ENCODE measurements at places on chromosomes 12 and 14.

DNA sequence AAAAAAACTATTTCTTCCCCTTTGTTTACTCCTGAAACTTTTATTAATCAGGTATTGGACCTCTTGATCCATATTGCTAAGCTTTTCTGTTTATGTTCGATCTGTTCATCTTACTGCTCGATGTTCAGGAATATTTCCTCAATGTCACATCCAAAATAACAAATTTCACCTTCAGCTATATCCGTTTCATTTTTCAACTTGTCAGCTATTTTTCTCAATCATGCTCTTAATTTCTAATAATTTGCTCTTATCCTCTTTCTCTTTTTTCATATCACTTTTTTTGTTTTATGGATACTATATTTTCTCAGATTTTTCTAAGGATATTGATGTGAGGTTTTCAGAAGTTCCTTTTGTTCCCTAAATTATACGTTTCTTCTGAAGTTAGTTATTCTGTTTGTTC, 29.8 kb downstream of the SLC38A4 start:
- DNase-seq: no peak

DNA sequence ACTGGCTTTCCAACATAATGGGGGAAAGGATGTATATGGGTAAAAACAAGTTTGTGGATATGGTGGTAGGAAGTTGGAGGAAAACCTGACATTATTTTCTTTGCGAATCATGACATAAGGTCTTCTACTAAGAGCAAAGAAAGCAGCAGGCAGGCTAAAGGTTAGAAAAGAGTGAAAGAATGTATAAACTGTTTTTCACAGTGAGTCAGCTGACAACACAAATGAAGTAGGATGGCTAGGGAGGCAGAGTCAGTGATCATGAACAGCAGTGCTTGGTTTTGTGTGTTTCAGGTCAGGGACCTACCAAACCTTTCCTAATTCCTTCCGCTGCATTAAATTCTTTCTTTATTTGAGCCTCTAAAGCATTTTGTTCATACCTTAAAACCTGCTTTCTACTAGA, 46.3 kb upstream of the CATSPERB start:
- DNase-seq: no peak

DNA sequence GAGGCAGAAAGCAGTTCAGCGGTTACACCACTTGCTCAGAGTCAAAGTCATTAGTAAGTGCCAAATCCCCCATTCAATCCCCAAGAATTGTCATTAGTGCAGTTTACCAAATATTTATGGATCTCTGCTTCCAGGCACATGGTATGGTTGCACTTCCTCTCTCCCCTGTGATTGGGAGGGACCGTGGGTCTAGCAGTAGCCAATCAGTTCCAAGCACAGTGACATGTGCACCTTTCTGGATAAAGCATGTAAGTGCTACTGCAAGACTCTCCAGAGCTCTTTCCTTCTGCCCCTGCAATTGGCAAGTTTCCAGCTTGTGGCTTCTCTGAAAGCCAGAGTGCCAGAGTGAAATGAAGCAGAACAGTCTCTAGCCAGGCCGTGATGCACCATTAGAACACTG, 85.3 kb upstream of the FLRT2 start:
- DNase-seq: no peak

DNA sequence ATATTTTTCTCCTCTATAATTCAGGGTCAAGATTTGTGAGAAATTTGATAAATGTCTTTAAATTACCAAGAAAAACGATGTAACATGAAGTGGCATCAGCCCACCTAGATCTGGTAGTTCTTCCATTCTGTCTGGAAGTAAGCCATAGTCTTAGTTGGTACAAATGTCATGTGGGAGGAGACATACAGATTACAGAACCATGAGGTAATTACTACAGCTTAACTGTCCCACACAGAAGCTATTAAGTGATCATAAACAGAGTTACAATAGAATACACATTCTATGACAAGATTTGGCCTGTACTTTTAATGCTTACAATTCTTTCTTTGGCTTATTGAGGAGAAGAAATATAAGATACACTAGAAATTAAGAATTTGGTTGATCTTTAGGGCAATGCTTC, 13.7 kb upstream of the SIX1 start:
- DNase-seq: no peak

DNA sequence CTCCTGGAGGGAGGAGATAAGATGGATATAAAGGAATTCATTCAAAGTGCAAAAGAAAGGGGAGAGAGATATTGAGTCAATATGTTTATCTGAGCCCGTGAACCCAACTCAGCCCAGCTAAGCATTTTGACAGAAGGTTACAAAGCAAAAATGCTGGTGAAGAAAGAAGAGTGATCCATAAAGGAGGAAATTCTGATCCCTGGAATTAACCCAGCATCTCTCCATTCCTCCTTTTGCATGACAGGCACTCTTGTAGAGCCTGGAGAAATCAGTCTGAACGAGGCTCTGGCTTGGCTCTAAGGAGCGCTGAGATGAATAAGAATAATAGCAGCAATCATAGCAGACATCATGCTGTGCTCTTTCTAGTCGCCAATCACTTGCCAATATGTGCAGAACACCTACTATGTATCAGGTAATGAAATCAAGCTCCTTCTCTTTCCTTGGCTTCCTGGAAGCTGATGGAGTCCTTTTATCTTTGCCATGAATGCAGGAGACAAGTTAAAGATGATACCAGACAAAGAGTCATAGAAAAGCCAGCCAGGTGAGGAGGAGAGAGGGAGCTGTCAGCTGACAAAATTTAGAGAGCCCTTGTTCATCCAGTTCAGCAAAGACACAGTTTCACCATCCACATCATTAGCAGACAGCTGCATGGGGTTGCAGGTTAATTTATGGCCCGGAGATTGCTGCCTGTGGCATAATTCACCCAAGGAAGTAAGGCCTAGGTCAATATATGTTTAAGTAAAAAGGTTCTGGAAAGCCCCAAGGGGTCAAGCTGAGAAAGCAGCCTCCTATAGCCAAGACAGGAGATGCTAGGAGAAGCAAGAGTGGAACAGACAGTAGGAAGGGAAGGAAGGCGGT, 476.5 kb upstream of the TBX3 start:
- no peak for DNase-seq

- DNase-seq: no peak
Observed at GRCh38 chr14:61565836-61566536, 129.3 kb upstream of the HIF1A start.

- no peak for DNase-seq
Observed at GRCh38 chr12:46208370-46208769, 60.5 kb downstream of the SLC38A1 start.

DNA sequence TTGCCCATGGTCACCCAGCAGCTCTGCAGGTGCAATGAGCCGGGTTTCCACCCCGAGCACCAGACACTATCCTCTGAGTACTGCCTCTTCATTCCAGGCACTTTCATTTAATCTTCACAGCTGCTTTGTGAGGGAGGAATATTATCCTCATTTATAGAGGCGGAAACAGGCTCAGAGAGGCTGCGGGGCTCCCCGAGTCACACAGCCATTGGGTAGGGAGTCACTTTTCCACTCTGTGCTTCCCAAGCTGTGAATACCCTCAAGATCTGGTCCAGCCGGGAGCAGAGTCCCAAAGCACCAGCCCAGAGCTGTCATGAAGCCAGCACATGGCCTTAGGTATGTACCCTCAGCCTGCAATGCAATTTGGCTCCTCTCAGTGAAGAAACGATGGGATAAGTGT, 51.7 kb upstream of the RIN3 start:
- no peak for DNase-seq

DNA sequence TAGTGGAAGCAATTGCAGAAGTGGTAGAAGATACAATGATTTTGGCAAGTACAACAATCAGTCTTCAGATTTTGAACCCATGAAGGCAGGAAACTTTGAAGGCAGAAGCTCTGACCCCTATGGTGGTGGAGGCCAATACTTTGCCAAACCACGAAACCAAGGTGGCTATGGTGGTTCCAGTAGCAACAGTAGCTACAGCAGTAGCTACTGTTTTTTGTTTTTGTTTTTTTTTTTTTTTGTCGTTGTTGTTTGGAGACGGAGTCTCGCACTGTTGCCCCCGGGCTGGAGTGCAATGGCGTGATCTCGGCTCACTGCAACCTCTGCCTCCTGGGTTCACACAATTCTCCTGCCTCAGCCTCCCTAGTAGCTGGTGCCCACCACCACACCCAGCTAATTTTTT, 47.4 kb downstream of the IFNG-AS1 start:
- no peak for DNase-seq

GRCh38 chr12:5407034-5407856, 24.7 kb upstream of the NTF3 start:
- DNase-seq: no peak

DNA sequence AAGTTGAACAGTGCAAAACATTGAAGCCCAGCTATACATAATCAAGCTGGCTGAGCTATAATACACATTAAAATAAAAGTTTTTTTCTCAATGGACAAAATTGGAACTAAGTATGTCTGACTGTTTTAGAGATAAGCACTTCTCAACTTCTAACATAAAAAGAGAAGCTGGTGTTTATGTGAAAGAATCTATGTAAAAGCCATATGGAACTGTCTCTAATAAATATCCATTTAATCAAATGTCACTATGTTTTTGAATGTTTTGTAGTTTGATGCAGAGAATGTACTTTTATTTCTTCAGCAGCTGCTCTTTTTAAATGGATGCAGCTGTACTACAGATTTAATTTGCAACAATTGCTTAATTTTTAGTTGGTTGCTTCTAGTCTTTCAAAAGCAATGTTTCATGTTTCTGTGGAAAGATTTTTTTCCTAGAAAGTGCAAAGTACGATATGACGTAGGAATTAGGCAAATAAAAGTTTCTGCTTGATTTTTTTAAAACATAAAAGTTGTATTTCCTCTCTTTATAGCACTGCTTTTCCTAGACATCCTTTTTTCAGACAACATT, 114.2 kb downstream of the PDE3A start:
- DNase-seq: no peak

GRCh38 chr12:132046561-132046960, 96.8 kb downstream of the EP400 start:
- no peak for DNase-seq

DNA sequence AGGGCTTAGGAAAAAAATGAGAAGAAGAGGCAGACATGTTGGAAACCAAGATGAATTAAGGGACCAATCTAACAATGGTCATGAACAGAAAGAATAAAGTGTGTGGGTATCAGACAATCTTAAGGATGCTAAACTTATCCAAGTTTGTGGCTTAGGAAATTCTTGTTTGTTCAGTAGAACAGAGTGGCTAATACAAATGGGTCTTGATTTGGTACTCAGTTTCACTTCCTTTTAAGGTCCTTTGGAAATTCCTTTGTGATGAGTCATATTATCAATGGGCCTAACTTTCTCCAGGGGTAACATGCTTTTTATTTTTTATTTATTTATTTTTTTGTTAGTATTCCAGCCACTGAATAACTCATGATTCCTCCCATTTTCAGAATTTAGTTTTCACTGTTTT, 1154.7 kb upstream of the FLRT2 start:
- DNase-seq: no peak

- no peak for DNase-seq
Observed at GRCh38 chr14:99325591-99325990, 53.6 kb upstream of the BCL11B start.

GRCh38 chr14:59391388-59391787, 73.8 kb downstream of the GPR135 start:
- no peak for DNase-seq

GRCh38 chr12:92505254-92506231, 197.2 kb upstream of the PLEKHG7 start:
- no peak for DNase-seq

DNA sequence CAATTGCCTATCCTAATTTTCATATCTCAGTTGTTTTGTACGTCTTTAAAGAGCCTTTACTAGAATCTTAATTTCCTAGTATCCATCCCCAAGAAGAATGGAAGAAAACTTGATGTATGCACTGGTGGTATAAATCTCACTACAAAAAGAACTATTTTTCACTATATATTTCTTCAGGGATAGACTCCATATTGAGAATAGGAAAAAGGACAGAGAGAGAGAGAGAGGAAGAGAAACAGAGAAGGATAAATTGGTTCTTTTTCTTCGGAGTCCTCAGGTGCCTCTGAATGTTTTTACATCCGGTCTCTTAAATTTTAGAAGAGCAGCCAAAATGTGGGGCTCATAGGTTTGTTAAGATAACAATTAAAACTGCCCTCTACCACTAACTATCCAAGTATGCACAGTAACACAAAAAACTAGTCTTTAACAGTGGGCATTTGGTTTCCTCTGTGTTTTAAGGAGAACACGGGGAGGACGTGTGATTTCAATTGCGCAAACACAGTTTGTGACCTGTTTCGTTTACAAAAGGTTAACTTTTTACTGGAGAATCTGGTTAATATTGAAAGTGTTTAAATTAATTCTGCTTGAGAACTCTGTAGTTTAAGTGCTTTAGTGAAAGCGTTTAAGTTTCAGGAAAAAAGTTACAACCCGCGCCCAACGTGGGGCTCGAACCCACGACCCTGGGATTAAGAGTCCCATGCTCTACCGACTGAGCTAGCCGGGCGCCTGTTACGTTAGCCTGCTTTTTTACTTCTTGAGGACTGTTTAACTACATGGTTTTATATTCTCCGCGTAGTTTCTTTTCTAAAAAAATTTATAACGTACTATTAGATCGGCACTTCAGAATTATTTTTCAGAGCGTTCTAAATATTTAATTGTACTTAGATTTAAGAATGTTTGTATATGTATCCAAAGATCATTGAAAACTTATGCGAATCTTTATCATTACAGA, 5.1 kb upstream of the PSMA3 start:
- no peak for DNase-seq

- peak; percentile 15 for DNase-seq
Observed at GRCh38 chr14:64879635-64880220, at the start of gene SPTB. SPTB (minus strand) TSS chr14:64879907; CDS start chr14:64823094, 56,813 bp downstream.

DNA sequence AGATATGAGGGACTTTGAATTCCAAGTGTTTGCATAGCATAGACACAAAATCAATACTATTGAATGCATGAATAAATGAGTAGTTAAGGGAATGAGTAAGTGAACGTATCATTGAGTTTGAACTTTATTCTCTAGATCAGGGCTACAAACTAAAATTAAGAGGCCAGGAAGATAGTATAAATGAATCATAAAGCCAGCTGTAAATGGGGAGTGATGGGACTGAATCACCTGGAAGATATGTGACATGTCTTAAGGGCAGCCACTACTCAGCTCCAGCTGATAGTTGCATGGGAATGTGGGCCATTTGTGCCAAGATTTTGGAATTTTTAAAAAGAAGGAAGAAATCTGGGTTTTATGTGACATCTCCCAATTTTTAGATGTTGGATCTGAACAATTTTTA, 229.9 kb downstream of the AKAP6 start:
- no peak for DNase-seq

DNA sequence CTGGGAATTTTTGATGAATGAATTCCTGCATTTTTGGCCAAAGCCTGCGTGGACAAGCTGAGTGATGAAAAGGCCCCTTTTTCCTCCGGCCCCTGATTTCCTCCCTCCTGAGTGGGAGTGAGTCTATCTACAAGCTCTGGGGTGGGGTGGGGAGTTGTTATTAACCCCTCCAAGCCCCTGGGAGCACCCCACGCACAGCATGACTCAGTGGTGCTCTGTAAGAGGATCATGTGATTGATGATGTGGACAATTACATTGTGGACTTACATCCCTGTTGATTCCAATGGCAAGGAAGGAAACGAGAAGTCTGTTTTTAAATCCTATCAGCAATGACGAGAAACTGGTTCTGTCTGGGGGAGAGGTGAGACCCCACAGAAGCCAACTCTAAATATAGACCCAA, 5.1 kb upstream of the DLK1 start:
- no peak for DNase-seq

GRCh38 chr14:63478437-63478852, 64.7 kb downstream of the PPP2R5E start:
- DNase-seq: no peak

Data from GM18507 (cell line).